ENCODE measurements at places on chromosomes 13 and 19.
A peak's percentile ranks its signal among the peaks of the same experiment; 100 is the strongest.

- DNase-seq, result peak; percentile 51
These were observed 13.3 kb upstream of the ACP7 start for GRCh38 chr19:39070888-39071287.

DNA sequence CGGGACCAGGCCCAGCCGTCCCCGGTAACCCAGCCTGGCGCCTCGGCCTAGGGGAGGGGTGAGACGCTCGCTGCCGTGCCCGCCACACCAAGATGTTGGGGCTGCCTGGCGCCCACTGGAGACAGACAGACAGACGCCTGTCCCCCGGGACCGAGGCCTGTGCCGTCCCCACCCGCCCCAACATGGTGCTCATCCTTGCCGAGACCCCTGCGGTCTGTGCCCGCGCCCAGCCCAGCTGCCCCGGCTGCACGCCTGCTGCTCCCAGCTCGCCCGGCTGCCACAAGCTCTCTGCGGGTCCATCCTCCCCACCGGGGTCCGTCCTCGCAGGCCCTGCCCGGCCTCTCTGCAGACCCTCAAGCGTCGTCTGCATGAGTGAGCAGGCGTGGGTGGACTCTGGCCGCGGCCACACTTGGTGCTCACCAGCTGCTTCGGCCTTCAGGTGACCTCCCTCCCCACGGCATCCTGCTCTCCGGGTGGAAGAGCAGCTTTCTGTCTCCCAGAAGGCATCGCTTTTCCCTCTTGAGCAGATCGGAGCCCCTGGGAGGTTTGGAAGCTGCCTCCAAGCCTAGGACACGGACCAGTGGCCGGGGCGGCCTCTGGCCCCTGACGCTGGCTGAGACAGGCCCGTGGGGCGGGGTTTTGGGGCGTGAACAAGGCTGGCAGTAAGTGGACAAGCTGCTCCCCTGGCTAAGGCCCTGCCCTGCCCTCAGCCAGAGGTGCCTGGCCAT is 6.7 kb upstream of the TMPRSS9 start:
- DNase-seq, result no peak

GRCh38 chr19:40234429-40235237 is 8.1 kb upstream of the CCNP start:
- DNase-seq, result no peak

DNA sequence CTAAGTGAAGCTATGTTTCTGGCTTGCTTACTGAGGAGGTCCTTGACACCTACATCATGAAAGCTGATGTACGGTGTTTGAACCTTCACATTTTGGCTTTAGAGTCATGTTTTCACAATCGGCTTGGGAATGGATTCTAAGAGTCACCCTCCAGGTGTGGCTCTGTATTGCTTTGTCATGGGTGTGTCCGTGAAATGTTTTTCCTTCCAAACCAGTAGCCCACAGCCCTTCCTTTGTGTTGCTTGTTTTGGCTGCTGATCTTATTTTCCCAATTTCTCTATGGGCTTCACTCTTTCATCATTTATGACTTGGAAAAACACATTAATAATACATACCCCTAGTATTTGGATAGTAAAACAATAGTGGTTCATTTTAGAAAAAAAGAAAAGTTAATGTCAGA is 240.6 kb downstream of the GGACT start:
- DNase-seq, result no peak

DNA sequence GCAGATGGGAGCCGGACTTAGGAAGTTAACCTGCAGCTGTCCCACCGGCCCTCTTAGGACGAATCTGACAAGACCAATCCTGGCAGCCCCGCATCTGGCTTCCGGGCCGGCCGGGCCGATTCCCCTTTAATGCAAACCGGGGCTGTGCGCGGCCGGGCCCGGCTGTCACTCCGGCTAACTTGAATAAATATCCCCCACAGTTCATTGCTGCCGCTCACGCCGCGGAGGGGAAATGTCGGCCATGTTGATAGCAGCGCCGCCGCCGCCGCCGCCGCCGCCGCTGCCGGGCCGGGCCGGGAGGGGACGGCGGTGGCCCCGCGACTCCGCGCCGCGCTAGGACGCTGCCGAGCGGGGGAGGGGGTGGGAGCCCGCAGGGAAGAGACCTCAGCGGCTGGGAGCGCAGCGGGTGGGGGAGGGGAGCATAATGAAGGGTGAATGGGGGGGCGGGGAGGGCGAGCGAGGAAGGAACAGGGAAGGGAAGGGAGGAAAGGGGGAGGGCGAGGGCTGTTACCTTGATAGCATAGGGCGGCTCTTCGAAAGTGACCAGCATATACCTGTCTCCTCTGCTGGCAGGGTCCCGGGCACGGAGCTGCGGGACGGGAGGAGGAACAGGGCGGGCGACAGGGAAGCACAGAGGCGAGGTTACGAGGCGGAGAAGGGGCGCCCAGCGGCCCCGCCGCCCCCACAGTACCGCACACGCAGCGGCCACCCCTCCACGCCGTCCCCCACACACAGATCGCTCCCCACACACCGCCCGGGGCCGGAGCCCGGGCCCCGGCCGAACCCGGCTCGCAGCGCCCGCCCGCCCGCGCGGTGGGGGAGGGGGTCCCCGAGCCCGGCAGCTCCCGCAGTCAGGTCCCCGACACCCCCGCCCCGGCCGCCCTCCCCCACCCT is 1.1 kb downstream of the INTS6 start:
- DNase-seq, result peak; percentile 63

GRCh38 chr13:99941086-99941485 is 30.5 kb downstream of the ZIC5 start:
- DNase-seq, result no peak

- peak; percentile 50 for DNase-seq
These were observed 7.8 kb upstream of the C19orf84 start for GRCh38 chr19:51398096-51398704.

GRCh38 chr13:27636589-27637288 is 15.0 kb downstream of the POLR1D start:
- no peak for DNase-seq

- no peak for DNase-seq
These were observed 6.3 kb downstream of the ARRDC5 start for GRCh38 chr19:4896372-4896771.

- DNase-seq, result no peak
These were observed 495 bp downstream of the LSR start for GRCh38 chr19:35249146-35249847.

GRCh38 chr13:70391678-70392077 is 283.4 kb upstream of the KLHL1 start:
- DNase-seq, result no peak

DNA sequence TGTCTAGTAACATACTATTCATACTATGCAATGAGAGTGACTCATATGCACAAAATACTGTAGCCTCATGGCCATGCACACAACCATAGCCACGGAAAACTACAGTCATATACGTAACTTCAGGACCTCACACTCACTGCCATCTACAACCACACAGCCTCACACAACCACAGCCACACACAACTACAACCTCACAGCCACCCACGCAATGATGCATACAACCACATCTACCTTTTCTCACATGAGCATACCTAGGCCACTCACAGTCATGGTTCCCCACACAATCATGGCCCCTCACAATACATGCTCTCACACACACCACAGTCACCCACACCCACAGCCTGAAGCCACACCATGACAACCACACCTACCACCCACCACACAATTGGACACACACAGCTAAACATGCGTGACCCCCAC is 8.7 kb upstream of the TNFSF14 start:
- peak; percentile 11 for DNase-seq

DNA sequence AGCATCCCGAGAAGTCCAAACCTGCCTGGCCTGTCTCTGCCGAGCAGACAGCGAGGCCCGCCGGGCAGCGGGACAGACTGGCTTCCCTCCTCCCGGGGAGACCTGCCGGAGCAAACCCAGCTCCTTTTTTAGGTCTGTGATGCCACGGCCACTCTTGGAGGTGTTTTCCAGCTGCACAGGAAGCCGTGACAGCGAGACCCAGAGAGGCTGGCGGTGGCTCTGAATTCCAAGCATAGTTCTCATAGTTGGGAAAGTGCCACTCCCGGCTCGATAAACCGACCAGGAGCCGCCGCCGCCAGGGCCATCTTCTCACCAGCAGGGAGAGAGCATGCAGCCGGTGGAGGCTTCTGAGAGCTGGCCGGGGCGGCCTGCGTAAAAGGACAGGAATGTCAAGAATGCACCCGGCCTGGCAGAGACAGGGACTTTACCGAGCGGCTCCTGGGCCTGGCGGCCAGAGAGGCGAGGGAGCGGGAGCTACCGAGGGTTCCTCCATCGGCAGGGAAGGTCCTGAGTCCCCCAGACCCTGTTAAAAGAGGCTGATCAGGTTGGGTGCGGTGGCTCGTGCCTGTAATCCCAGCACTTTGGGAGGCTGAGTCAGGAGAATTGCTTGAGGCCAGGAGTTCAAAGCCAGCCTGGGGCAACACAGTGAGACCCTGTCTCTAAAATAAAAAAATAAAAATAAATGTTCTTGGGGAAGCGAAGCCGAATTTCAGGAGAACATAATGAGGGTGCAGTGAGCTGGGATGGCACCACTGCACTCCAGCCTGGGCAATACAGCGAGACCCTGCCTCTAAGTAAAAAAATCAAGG is 64.9 kb downstream of the GADD45B start:
- peak; percentile 98 for DNase-seq

- DNase-seq, result no peak
These were observed 2.2 kb downstream of the CD37 start for GRCh38 chr19:49337267-49338022.

GRCh38 chr13:69300131-69300530 is 807.5 kb upstream of the ATXN8OS start:
- DNase-seq, result no peak

GRCh38 chr13:40116008-40116407 is 460.5 kb downstream of the COG6 start:
- DNase-seq, result no peak

Measured in HFFc6 (cell line).